NCI-H1417 treated with DMSO at 0.1 percent for 48 hours (cell line): ENCODE measurements at places on chromosomes 4 and X.

- DNase-seq: no peak
Measured at GRCh38 chr4:145934434-145935047, 4.1 kb downstream of the ZNF827 start.

DNA sequence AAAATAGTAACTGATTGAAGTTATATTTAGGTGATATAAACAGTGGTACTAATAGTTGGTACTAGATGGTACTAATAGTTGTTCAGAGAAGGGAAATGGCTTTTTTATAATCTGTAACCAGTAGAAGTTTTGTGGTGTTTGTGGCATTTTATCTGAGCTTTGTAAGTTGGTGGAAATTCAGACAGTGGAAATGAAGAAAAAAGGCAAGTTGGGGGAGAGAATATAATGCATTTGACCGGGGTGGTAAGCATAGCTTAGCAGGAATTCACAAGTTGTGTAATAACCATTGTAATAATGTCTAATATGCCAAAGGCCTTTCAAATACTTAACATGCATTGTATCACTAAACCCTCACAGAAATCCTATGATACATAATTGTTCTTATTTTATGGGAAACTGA lies 36.3 kb downstream of the DTHD1 start:
- DNase-seq: no peak

DNA sequence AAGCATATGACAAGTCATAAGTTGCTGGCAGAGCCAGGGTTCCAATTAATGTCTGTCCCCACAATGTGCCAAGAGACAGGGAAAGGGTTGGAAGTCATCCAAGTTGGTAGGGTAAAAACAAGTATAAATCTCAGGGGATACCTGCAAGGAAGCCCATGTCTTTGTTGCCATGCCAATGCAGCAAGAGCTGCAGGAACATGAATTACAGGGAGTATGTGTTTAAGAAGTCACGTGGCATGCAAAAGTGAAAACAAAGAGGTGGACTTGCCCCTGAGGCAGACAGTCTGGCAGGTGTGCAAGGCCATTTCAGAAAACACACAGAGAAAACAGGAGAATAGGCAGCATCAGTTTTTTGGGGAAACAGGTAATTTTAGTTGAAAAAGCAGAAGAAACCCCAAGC lies 29.4 kb downstream of the C4orf51 start:
- DNase-seq: no peak

GRCh38 chr4:167234316-167234881 lies at the start of gene SPOCK3:
Gene SPOCK3, minus strand, starts transcription at chr4:167234494.
- peak; percentile 48 for DNase-seq

GRCh38 chrX:9482408-9482807 lies 17.6 kb downstream of the TBL1X start:
- DNase-seq: no peak

DNA sequence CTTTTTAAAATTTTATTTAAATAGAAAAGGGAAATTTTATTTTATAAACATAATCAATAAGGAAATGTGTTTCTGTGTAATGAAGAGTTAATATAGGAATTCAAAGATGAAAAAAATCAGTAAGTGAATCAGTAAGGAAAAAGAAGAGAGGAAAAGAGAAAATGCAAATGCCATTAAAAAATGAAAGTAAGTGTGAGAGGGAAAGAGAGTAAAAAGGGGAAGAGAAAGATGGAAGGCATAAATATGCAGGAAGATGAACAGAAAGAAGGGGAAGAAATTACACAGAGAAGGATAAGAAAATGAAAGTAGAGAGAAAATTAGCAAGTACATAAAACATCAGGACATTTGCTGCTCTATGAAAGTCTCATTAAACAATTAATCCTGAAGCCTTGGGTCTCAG lies 349.9 kb downstream of the FSTL5 start:
- no peak for DNase-seq

DNA sequence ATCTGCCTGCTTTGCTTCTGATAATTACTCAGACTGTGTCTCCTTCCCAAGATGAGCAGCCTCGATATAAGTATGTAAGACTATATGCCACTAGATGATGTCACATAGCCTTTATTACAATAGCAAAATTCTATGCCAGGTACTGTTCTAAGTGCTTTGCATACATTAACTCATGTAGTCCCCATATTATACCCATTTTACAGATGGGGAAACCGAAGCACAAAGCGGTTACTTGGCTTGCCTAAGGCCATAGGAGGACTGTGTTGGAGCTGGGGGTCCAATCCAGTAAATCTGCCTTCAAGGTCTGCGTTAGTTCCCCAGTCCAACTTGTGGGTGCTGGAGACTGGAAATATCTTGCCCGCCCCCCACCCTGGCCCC lies 826 bp upstream of the SCML1 start:
- no peak for DNase-seq

DNA sequence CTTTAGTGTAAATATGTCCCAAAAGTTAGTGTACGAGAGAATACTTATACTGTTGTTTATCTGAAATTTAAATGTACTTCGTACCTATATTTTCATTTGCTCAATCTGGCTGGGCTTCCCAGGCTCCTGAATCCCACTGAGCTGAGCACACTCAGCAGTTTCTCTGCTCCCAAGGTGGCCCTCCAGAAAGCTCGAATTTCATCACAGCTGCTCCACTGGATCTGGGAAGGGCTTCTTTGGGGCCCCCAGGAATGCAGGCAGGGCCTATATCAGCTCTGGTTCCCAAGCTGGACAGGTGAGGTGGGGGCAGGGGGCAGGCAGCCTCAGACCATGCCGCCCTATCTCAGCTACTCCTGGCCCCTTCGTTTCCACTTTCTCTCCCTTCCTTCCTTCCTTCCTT lies 1.5 kb upstream of the FATE1 start:
- no peak for DNase-seq
